ENCODE measurements at places on chromosomes 7 and 10. TPM values are rescaled to one million over a fixed set of nuclear protein-coding genes. Genes with fewer than 3 reads are reported as not detected.

Gene TWIST1
- 1.2 TPM for total RNA-seq

Gene SEMA4G
- 1.6 TPM for total RNA-seq

Gene MCM10
- total RNA-seq = 78.5 TPM

Gene CPN1
- not detected for total RNA-seq

Gene MDFIC
- 121 TPM for total RNA-seq

Gene RAPGEF5
- 0.82 TPM for total RNA-seq

Gene SSBP1
- total RNA-seq = 244 TPM

Gene PARP12
- 23.6 TPM for total RNA-seq

Gene HOXA11
- not detected for total RNA-seq

Gene C10orf62
- not detected for total RNA-seq

Gene SPDYE2
- total RNA-seq = not detected

Gene PLCE1
- total RNA-seq = 0.02 TPM

Gene PRRT4
- 0.39 TPM for total RNA-seq

Gene AS3MT
- total RNA-seq = 0.50 TPM
